CD4-positive, alpha-beta T cell treated with Interleukin-17A for 4 hours (primary cell): ENCODE measurements at places on chromosomes 2 and 18.

GRCh38 chr2:15363142-15363541 lies 198.0 kb downstream of the NBAS start:
- DNase-seq = no peak

DNA sequence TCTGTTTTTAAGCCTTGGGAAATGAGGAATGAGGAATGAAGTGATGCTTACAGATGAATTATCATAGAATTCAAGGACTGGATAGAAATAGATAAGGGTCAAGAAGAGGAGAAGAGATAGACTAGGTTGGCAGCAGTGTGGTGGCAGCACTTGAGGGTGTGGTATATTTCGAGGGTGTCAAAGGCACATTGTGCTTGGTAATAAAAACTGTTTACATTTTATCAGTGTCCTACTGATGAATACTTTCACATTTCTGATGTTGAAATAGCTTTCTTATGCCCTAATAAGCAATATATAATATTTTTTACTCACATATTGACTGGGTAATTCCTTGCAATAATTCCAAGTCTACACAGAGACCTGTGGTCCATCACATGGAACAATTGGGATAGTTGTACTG lies 3.4 kb downstream of the TFPI start:
- no peak for DNase-seq

GRCh38 chr2:54809819-54810218 lies 86.4 kb downstream of the EML6 start:
- DNase-seq = no peak

GRCh38 chr18:5476961-5477800 lies 66.6 kb downstream of the EPB41L3 start:
- DNase-seq = no peak

- DNase-seq = no peak
Observed at GRCh38 chr2:66957677-66958076, 439.5 kb upstream of the ETAA1 start.

- DNase-seq = no peak
Observed at GRCh38 chr18:26088487-26088886, 1.9 kb downstream of the SS18 start.

DNA sequence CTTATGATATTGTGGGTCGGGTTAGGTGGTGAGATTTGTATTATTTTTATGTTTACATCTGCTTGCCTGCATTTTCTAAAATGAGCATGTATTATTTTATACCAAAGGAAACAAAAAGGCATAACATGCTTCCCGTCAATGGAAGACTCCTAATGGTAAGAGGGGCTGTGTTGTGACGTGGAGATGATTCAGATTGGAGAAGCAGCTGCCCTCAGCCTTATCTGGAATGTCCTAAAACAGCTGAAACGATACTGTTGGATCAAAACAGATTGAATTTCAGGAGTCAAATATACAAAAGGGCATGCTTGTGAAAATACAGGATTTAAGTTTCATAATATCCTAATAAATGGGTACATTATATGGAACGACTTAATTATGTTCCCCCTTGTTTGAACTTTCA lies 19.0 kb downstream of the DGKD start:
- DNase-seq = no peak

GRCh38 chr18:5057386-5058348 lies 139.4 kb downstream of the AKAIN1 start:
- DNase-seq = peak; percentile 61

DNA sequence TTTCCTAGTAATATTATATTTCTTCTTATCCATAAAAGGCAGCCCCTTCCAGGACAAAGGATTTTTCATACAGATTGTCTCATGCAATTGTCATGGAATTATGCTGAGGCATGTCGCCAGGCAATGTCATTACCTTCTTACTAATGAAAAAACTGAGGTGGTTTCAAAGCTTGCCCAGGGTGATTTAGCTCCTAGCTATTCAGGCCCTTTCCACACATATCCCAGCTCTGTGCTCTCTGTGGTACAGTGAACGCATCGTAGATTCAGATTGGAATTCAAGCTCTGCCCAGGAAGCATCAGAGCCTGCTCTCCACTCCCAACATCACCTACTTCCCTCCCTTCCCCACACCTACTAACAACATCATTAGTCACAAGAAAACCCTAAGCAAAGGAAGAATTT lies 60.1 kb downstream of the ATP8B1 start:
- no peak for DNase-seq

DNA sequence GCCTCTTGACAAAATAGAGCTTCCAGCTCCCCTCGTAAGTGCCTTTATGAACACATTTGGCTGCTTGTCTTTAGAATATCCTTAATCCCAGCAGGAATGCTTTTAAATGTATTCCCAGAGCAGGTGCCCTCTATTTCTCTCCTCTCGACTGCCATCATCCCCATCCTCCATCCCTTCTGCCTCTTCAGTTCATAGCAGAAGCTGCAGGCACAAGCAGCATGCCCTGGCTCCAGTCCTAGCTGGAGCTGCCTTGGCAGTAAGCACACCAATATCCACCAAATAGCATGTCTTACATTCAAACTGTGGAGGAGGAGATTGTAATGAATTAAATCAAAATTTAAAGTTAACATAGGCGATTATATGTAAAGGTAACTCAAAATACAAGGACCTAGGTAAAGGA lies 891.3 kb upstream of the SLC39A10 start:
- DNase-seq = no peak

DNA sequence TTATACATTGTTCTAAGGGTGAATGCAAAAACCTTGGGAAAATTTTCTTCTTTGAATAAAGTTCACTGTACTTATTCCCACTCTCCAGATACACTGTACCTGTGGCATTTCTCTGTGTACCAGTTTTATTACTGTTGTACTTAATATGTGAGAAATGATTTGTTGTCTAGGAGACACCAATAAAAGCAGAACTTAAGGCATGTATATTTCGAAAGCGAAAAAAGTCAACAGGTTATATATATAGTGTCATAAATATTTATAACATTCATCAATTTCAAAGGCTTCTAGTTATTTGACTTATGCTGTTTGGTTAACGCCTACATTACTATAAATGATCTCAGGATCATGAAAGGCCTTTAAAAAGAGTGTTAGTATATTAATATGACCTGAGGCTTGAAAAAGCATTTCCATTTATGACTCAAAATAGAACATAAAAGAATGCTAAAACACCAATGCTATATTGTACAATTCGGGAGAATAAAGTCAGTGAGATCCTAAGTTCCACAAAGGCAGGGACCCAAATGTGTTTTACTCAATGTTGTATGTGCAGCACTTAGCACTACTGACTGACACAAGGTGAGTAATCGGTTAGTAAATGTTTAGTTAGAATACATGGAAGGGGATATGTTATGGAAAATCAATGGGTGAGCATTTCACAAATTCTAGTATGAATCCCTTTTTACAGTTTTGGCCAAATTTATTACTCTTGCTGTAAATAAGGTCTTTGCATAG lies 32.2 kb upstream of the HNRNPA3 start:
- no peak for DNase-seq

GRCh38 chr2:119433636-119434327 lies 2.1 kb downstream of the TMEM37 start:
- no peak for DNase-seq

DNA sequence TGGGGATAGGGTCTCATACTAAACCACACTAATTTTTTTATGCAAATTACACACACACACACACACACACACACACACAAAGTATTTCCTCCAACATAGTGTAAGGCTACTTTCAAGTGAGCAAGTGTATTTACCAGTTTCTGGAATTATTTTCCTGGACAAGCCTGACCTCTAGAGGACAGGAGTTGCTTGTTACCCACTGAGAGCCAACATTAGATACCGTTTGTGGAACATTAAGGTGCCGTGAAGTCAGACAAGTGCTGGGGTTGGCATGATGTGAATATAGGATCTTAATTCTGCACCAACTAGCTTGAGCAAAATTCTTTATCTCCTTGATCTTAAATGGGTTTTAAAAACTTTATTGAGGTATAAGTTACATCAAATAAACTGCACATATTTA lies 39.3 kb upstream of the SERPINB2 start:
- no peak for DNase-seq

- DNase-seq = no peak
Observed at GRCh38 chr18:54169431-54170403, 54.8 kb downstream of the MBD2 start.

DNA sequence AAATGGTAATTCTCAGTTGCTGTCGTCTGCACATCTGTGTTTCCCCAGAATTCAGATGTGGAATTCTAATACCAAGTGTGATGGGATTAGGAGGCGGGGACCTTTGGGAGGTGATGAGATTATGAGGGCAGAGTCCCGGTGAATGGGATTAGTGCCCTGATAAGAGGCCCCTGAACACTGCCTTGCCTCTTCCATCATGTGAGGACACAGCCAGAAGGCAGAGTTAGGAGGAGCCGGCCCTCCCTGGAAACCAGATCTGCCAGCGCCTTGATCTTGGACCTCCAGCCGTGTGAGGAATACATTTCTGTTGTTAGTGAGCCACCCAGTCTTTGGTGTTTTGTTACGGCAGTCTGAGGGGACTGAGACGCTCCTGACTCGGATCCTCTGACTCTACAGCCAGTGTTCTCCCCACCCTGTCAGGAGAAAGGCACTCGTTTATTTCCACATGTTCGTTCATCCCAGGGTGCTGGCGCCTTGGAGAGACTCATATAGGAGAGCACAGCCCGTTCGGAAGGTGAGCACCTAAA lies 395.0 kb downstream of the ZNF516 start:
- no peak for DNase-seq

DNA sequence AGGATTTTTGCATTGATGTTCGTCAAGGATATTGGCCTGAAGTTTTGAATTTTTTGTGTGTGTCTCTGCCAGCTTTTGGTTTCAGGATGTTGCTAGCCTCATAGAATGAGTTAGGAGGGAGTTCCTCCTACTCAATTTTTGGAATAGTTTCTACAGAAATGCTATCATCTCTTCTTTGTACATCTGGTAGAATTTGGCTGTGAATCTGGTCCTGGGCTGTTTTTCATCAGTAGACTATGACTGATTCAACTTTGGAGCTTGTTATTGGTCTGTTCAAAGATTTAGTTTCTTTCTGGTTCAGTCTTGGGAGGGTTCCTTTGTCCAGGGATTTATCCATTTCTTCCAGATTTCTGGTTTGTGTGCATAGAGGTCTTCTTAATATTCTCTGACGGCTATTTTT lies 166.7 kb downstream of the ST6GAL2 start:
- DNase-seq = no peak

DNA sequence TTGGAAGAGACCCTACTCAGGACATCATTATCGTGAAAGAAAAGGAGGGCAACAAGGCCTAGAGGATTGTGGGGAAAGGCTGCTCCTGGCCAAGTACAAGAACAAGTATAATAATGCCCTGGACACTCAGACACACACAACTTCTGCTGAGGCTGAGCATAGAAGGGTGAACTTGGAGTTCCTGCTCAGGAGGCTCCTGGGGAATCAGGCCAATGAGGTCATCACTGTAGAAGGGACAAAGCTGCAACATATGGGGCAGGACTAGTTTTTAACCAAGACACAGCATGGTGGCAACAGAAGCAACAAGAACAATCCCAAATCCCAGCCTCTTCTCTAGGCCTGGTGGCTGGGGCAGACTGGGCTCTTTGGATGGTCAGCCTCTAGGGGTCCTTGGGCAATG lies 102.6 kb downstream of the POLR1A start:
- DNase-seq = no peak

DNA sequence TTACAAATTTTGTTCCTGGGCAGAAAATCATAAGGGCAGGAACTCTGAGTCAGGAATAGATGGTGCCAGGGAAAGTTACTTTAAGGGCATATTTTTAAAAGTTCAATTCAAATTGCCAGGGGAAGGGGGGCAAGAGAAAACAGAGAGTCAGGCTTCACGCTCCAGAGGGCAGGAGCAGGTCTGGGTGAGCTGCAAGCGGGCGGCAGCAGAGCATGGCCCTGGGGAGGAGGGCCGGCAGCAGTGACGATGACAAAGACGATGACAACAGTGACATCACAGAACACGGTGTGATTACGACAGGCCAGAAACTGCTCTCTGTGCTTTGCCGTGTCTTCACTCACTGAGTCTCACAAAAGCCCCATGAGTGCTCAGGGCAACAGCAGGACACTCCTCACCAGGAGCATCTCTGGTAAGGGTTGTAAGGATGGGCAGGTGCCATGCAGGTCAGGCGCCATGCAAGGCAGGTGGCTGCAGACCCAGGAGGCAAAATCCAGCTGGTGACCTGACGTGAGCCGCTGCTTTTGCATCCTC lies 23.3 kb downstream of the CHST10 start:
- no peak for DNase-seq

- no peak for DNase-seq
Observed at GRCh38 chr18:7177116-7177744, 53.7 kb upstream of the LRRC30 start.

DNA sequence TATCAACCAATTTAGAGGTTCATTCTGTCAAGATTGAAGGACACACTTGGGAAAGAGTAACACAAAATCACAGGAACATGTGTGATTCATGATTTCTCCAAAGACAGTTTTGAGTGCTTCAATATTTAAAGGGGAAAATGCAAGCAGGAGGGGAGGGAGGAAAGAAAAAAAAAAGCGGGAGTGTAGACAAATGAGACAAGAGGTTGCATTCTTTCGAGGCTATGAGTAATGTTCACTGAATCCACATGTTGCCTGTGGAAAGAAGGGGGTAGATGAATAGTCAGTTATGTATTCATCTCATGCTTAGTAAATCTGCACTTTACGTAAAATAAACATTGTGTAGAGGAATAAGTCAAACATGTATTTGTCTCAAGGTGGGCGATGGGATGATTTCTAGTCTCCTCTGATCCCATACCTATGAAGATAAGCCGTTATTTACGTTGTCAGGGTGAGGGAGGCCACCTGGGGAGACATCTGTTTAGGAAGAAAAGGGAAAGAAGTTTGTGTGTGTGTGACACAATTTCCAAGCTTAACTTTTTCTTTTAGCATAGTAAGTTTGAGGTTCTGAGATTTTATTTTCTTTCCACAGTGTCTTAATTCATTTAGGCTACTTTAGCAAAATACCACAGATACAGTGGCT lies 211.0 kb upstream of the ZC3H15 start:
- no peak for DNase-seq

GRCh38 chr2:199606193-199606780 lies 148.5 kb upstream of the SATB2 start:
- DNase-seq = no peak

GRCh38 chr2:240462073-240462706 lies 26.7 kb downstream of the GPC1 start:
- DNase-seq = no peak

- no peak for DNase-seq
Observed at GRCh38 chr2:226756131-226756530, 43.5 kb downstream of the IRS1 start.
